ENCODE measurements at places on chromosomes 16 and 17.
A peak's percentile ranks its signal among the peaks of the same experiment; 100 is the strongest.

DNA sequence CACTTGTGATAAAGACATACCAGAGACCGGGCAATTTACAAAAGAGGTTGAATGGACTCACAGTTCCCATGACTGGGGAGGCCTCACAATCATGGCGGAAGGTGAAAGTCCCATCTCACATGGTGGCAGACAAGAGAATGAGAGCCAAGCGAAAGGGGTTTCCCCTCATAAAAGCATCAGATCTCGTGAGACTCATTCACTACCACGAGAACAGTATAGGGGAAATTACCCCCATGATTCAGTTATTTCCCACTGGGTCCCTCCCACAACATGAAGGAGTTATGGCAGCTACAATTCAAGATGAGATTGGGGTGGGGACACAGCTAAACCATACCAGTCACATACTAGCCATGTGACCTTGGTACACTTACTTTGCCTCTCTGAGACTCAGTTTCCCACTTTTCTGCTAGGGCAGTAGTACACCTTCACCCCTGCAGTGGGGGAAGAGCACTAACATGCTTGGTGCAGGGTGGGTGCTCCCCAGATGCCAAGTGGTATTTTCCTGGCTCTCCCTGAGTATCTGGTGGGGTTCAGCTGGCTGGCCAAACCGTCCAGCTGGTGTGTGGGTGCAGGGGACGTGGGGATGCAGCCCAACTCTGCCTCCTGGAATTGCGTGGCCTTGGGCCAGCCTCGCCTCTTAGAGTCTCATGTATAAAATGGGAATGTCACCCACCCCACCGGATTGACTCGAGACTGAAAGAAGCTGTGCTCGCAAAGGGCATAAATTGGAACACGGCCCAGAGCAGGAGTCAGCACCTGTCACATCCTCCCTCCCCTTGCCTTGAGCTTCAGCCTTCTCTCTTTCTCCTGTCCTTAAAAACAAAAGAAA is 364.1 kb downstream of the CPPED1 start:
- no peak for DNase-seq

GRCh38 chr17:561116-561515 is 153.5 kb downstream of the VPS53 start:
- DNase-seq: peak; percentile 41

DNA sequence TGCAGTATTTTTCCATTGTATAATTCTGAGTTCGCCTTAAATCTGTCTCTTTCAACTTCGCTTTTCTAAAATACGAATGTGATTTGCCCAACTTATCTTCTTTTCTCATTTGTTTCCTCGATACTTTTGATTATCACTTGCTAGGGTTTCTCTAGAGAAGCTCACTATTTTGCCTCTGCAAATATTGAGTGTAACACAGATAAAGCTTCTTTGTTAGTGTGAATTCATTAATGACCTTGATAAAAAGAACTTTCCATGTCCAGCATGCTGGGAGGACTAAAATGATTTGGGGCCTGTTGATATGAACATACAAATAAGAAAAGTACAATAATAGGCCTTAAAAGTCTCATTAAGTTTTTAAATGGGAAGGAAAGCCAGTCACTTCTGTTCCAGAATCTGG is 303.3 kb downstream of the MAP2K6 start:
- DNase-seq: no peak

DNA sequence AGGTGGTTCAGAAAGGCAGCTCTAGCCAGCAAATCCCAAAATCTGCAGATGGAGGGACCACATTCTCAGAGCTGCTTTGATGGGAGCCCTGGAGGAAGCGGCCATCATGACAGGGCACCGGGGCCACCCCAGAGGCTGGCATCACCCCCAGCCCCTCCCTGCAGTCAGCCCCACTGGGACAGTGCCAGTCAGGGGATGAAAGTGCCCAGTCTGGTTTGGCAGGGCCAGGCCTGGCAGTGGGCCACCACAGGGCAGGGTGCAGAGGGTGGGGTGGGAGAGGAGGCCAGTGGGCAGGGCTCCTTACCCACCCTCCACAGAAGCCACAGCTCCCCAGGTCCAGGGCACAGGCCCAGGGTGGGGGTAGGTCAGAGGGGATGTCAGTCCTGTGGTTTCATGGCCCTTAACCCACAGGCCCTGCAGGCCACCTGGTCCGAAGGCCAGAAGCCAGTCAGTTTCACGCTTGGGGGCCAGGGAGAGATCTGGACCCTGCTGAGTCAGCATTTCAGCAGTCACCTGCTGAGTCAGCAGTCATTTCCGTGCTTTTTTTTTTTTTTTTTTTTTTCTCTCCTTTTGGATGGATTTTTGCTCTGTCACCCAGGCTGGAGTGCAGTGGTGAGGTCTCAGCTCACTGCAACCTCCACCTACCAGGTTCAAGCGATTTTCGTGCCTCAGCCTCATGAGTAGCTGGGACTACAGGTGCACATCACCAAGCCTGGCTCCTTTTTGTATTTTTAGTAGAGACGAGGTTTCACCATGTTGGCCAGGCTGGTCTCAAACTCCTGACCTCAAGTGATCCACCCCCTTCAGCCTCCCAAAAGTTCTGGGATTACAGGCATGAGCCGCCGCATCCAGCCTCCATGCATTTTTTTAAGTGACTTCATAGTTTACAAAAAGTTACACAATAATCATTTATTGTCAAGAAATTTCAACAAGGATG is 10.4 kb downstream of the SLC25A10 start:
- no peak for DNase-seq

- no peak for DNase-seq
These were observed 162.4 kb upstream of the FAM20A start for GRCh38 chr17:68763562-68763961.

DNA sequence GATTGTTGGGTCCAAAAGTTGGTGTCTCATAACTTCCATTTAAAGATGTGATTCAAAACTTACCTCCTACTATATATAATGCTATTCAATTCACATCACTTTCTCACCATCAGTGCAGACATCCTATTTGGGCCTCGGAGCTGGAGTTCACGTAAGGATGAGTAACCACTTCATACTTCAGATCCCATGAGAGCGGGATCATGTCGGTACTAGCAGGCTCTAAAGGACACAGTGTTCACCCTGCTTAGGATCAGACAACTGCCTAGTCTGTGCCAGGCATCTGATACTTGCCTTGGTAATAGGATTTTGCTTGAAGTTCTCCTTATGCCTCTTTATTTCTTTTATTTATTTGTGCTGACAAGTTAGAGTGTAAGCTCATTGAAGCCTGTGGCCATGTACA is 39.5 kb downstream of the RBFOX1 start:
- DNase-seq: no peak

DNA sequence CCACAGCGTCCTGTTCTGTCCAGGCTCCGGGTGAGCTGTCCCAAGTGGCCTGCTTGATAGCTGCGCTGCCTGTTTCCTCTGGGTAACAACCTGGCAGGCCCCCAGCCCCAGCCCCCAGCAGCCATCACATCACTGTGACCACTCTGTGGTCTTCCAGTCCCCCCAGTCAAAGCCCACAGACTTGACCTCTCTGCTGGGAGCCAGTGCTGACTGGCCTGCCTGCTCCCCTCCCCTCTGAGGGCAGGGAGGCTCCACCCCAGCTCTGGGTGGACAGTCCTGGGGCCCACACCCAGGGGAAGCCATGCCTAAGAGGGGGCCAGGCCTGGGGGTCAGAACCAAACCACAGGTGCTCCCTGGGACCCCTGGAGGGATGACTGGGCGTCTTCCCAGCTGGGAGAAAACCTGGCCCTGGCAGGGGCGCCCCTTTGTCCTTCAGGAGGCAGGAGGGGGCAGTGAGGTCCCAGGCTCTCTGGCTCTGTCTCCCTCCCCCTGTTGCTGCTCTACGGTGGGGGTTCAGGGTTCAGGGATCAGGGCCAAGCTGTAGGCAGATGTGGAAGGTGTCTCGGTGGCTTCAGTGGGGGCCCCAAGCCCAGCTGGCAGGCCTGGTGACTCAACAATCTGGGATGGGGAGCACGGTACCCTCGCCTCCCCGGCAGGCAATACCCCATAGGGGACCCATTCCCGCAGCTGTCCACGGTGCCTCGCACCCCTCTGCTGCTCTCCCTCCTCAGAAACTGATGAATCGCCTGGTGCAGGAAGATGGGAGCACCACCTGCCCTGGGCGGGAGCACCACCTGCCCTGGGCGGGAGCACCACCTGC is 1.8 kb upstream of the SLC16A3 start:
- no peak for DNase-seq

DNA sequence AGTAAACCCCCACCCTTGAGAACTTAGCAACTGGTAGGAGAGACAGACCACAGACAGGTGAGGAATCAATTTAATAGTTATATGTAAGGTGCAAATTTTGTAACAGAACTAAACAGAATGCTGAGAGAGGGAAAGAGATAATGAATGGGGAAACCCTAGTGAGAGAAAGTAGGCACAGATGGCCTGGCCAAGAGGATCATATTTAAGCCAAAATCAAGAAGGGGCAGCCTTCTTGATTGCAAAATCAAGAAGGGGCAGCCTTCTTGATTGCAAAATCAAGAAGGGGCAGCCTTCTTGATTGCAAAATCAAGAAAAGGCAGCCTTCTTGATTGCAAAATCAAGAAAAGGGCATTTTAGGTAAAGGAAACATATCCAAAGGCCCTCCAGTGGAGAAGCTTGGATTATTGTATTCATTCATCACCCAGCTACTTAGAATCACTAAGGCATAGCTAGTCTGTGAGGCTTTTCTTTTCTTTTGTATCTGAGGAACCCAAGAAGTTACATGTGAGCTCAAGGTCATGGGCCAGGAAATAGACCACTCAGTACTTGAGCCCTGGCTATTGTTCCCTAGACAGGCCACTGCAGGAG is 190.6 kb downstream of the CYLD start:
- no peak for DNase-seq

GRCh38 chr17:32928586-32929535 is 908 bp downstream of the TMEM98 start:
- no peak for DNase-seq

- DNase-seq: no peak
These were observed 6.7 kb downstream of the RPRML start for GRCh38 chr17:46972346-46972745.

- no peak for DNase-seq
These were observed 622.2 kb upstream of the SALL1 start for GRCh38 chr16:51773071-51773890.

- peak; percentile 96 for DNase-seq
These were observed 71.0 kb downstream of the RAI1 start for GRCh38 chr17:17752089-17752820.

DNA sequence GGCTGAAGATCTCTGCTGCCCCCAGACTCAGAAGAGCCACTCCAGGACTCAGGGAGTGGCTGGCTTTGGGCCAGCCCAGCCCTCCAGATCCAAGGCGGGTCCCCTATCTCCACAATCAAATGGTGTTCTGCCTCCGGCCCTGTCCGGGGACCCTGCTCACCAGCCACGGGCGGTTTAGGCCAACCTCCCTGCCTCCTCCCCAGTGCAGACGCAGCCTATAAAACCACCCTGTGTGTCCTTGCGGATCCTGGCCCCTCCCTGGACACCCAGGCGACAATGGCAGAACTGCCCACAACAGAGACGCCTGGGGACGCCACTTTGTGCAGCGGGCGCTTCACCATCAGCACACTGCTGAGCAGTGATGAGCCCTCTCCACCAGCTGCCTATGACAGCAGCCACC is at the start of gene SLC12A3:
SLC12A3 (plus strand) TSS at position 248 of the 400 bp plus-strand sequence; CDS start at position 277, 29 bp downstream.
- no peak for DNase-seq

GRCh38 chr16:55491691-55492090 is 12.7 kb downstream of the MMP2 start:
- no peak for DNase-seq

DNA sequence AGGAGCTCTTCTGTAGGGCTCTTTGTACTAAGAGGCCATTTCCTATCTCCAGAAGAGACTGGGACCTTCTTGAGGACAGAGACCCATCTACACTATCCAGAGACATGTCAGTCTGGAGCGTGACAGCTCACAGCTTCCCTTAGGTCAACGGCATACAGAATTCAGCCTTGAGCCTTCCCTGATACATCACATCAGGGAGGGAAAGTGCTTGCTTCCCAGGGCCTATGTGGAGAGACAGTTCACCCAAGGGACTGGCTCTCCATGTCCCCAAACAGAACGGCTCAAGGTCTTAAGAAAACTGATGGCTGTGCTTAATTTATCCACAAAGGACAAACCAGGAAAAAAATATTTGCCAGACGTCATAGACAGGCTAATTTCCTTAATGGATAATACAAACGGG is 7.7 kb downstream of the CENPV start:
- no peak for DNase-seq

DNA sequence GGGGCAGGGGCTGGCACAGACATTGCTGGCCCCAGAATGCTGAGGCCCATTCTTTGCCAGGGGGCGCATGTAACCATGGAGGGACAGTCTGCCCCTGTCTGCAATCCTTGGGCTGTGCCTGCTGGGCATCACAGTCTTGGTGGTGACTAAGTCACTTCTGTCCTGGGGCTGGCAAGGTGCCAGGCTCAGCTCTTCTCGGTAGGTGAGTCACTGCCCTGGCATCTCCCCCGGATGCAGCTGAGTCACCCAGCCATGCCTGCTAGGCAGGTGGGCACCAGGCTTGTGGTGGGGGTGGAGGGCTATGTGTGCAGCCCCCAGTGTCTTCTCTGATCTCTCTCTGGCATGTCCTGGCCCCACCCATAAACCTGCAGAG is 5.6 kb downstream of the RARA start:
- peak; percentile 100 for DNase-seq

DNA sequence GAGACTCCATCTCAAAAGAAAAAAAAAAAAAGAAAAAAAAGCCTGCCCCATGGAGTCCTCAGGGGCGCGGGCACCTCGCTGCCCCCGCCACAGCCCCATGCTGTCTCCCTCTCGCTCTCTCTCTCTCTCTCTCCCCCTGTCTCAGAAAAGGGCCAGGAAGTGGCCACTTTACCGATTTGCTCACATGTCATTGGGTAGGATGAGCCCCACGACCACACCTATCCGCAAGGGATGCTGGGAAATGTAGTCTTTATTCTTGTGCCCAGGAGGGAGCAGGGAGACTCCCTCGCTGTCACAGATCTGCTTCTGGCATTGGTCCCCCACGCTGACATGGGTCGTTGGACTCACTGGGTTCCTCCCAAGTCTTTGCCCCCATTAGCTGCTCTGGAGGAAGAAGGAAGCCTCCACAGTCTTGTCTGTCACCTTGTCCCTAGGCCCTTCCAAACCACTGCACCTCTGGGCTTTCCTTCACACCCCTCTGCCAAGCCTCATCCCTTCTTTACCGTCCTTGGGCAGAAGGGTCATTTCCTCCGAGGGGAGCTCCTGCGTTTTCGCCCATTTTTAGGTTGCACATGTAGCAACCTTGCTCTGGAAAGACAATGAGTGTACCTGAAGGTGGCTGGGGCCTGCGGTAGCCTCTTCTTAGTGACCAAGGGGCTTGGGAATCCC is 6.9 kb upstream of the GJD3 start:
- DNase-seq: no peak

DNA sequence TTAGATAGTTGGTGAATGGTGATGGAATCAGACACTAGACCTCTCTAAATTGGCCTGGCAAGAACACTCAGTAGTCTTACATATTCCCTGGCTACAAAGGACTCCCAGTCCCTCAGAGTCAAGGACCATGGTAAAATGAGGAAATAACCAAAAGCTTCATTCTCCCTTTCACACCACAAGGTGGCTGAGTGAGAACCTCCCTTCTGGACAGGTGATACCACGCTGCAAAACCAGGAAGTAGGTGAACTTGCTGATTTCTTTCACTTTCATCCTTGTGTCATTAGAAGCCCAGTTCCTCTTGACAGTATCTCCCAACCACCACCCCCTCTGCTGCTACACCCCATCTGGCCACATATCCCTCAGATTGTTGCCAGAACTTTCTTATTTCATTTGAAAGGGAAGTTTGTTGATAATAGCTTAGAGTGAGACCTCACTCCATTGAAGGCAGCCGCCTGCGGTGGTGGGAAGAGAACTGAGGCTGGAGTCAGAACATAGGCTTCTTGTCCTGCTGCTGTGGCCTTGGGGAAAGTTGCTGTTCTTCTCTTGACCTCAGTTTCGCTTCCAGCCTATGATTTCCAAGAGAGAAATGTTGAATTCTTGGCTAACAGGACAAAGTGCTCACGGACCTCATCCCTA is 290.6 kb upstream of the CCL2 start:
- DNase-seq: no peak

GRCh38 chr16:88589441-88589840 is 19.2 kb downstream of the ZC3H18 start:
- no peak for DNase-seq

Measured in kidney capillary endothelial cell (primary cell).